ENCODE measurements at places on chromosomes 5 and 9. TPM values are rescaled to one million over a fixed set of nuclear protein-coding genes. Genes with fewer than 3 reads are reported as not detected.

KIF24 gene
- total RNA-seq: 2.2 TPM

POLR1E gene
- 16.9 TPM for total RNA-seq

SLC4A9 gene
- 0.23 TPM for total RNA-seq

SPINK14 gene
- total RNA-seq: not detected

HACD4 gene
- total RNA-seq: 5.7 TPM

KLHL3 gene
- total RNA-seq: 200 TPM

HTR1A gene
- total RNA-seq: not detected

DHFR gene
- total RNA-seq: 20.1 TPM

STKLD1 gene
- total RNA-seq: 0.64 TPM

C5orf58 gene
- 0.28 TPM for total RNA-seq

SLC6A7 gene
- total RNA-seq: not detected

INPP5E gene
- total RNA-seq: 23.6 TPM

Measured in endothelial cell (in vitro differentiated cells).